Tibial nerve (tissue), 4 donors: ENCODE measurements at places on chromosomes 7 and 10.

DNA sequence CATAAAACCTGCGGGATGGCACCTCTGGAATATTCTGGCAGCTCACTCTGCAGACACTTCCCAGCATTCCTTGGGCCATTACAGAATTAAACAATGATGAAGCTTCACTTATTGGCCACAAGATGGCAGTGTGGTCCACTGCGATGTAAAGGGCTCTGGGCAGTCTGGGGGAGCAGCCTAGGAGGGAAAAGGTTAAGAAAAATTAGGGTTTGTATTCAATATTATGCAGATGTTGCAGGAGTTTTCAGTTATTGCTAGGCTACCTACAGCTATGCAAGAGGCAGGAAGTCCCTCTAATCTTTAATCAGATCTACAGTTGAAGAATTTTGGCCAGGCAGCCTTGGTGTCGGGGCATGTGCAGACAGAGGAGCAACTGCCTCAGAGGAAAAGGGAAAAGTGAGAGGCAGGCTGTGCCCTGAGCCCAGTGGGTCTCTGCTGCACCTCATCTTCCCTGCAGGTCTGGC lies 233.2 kb upstream of the PRSS1 start:
- no peak overlapping the region for H3K4me3 ChIP-seq
- H3K36me3 ChIP-seq: no peaks in the 10 kb centered on the region
- DNase-seq: no peak
- H3K4me1 ChIP-seq: no peaks in the 10 kb centered on the region
- H3K27ac ChIP-seq: no peak overlapping the region
- no peaks in the 10 kb centered on the region for H3K27me3 ChIP-seq

DNA sequence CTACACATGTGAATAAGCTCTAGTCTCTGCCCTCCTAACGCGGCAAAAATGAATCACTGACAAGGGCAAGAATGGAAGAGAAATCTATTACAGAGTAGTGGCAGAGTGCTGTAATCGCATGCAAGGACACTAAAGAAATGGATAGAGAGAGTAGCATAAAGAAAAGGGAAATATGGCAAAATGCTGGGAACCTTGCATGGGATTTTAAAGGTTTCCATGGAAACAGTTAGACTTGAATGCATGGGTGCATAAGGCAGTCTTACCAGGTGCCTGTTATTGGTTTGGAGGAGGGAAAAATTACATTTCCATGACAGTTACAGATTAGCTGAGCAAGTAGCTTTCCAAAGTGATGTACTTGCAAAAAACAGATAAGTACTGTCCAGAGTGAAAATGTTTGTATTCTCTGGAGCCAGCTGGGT lies 233.4 kb downstream of the PTN start:
- H3K36me3 ChIP-seq: no peaks in the 10 kb centered on the region
- no peak overlapping the region for H3K4me3 ChIP-seq
- no peaks in the 10 kb centered on the region for H3K27me3 ChIP-seq
- H3K4me1 ChIP-seq: no peaks in the 10 kb centered on the region
- H3K27ac ChIP-seq: no peak overlapping the region
- no peak for DNase-seq

GRCh38 chr7:151813997-151814396 lies 62.9 kb downstream of the PRKAG2 start:
- no peaks in the 10 kb centered on the region for H3K4me1 ChIP-seq
- H3K27me3 ChIP-seq: no peaks in the 10 kb centered on the region
- H3K36me3 ChIP-seq: no peaks in the 10 kb centered on the region
- H3K27ac ChIP-seq: no peak overlapping the region

GRCh38 chr7:142913051-142913450 lies 20.5 kb downstream of the TRPV5 start:
- H3K36me3 ChIP-seq: no peaks in the 10 kb centered on the region
- no peaks in the 10 kb centered on the region for H3K27me3 ChIP-seq
- H3K27ac ChIP-seq: no peak overlapping the region
- H3K4me1 ChIP-seq: no peaks in the 10 kb centered on the region
- no peak for DNase-seq

DNA sequence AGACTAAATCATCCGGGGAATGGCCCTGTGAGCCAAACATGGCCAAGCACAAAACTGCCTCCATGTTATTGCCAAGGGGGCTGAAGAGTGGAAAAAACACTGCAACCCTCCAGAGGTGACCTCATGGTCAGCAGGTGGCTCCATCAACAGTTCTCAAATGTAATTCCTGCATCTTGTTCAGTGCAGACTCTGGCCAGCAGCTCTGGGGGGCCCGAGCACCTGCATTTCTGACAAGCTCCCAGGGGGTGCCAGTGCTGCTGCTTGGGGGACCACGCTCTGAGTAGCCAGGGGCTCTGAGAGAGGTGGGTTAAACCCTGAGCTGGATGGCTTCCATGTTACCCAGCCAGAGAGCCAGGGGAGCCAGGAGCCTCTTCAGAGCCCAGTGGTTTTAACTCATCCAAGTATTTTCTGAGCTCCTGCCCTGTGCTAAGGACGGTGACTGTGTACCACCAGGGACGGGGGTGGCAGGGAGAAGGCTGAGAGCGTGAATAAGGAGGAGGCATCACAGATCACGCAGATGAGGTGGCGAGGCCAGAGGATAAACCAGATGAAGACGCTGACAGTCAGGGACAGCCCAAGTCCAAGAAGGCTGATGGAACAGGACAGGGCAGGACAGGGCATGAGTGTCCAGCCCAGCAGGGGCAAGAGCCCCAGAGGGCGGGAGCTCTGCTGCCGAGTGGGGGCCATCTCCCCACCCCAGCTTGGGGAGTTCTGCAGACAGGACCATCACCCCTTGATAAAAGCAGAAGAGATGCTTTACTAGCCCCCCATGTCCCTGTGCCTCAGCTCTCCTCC lies 52.9 kb downstream of the CLEC2L start:
- H3K36me3 ChIP-seq: peaks cover 9% of the 10 kb centered on the region
- H3K27me3 ChIP-seq: no peaks in the 10 kb centered on the region
- no peak overlapping the region for H3K27ac ChIP-seq
- H3K4me3 ChIP-seq: no peak overlapping the region

- no peaks in the 10 kb centered on the region for H3K36me3 ChIP-seq
- no peaks in the 10 kb centered on the region for H3K27me3 ChIP-seq
- DNase-seq: no peak
- H3K4me3 ChIP-seq: no peak overlapping the region
Observed at GRCh38 chr10:119535305-119535704, 7.2 kb downstream of the RGS10 start.

GRCh38 chr7:101941481-101942383 lies 124.3 kb downstream of the CUX1 start:
- H3K36me3 ChIP-seq: no peaks in the 10 kb centered on the region
- H3K4me3 ChIP-seq: no peak overlapping the region
- peaks cover 12% of the 10 kb centered on the region for H3K4me1 ChIP-seq
- DNase-seq: peak; percentile 9
- peak overlapping the region; percentile 49 for H3K27ac ChIP-seq
- H3K27me3 ChIP-seq: no peaks in the 10 kb centered on the region

- no peak overlapping the region for H3K27ac ChIP-seq
- no peak for DNase-seq
- H3K27me3 ChIP-seq: no peaks in the 10 kb centered on the region
Observed at GRCh38 chr10:105656856-105657255, 1015.8 kb downstream of the SORCS3 start.

DNA sequence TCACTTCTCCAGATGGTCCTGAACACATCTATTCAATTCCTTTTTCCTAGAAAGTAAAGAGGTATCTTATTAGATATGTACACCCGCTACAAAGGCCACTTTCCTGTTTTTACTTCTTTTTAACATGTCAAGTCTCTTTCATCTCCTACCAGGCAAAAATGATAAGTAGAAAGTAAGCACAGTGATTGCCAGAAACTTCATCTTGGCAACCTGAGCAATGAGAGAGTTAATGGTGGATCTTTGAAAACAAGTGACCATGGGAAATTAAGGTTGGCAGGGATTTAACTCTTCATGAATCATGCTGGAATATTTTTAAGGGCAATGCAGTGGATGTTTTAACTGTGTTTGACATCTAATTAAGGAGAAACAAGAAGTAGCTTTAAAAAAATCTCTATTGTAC lies 2.7 kb downstream of the SEMA3A start:
- H3K4me1 ChIP-seq: peaks cover 6% of the 10 kb centered on the region
- H3K27ac ChIP-seq: no peak overlapping the region
- H3K4me3 ChIP-seq: no peak overlapping the region
- H3K27me3 ChIP-seq: no peaks in the 10 kb centered on the region

DNA sequence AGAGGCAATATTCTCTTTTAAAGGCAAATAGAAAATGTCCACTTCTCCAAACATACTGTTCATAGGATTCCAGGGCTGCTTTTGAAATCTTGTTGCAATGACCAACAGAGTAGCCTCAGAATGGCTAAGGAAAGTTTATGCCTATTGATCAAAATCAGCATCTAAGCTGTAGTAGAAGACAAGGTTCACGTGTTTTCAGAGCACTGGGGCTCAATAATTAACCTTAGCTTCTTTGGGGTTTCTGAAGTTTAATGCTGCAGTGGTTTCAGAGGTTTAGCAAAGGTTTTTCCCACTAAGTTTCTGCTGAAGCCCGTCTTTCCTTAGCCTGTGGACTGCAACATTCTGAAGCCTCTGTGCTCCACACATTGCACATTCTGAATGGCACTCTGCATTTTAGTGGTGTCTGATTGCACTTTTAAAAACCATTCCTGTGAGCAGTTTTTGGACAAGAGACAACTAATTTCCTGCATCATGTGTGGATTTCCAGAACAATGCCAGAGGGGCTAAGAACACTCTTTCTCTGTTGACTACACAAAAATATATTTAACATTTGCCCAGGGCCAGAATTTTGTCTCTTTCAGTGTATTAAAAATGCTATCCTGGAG lies 342.5 kb downstream of the PTEN start:
- H3K27ac ChIP-seq: no peak overlapping the region
- no peak for DNase-seq
- no peak overlapping the region for H3K4me3 ChIP-seq
- H3K4me1 ChIP-seq: no peaks in the 10 kb centered on the region
- no peaks in the 10 kb centered on the region for H3K36me3 ChIP-seq
- no peaks in the 10 kb centered on the region for H3K27me3 ChIP-seq

GRCh38 chr7:45606931-45607330 lies 32.8 kb downstream of the ADCY1 start:
- H3K4me1 ChIP-seq: no peaks in the 10 kb centered on the region
- H3K27ac ChIP-seq: no peak overlapping the region
- H3K27me3 ChIP-seq: no peaks in the 10 kb centered on the region
- no peaks in the 10 kb centered on the region for H3K36me3 ChIP-seq
- H3K4me3 ChIP-seq: no peak overlapping the region

DNA sequence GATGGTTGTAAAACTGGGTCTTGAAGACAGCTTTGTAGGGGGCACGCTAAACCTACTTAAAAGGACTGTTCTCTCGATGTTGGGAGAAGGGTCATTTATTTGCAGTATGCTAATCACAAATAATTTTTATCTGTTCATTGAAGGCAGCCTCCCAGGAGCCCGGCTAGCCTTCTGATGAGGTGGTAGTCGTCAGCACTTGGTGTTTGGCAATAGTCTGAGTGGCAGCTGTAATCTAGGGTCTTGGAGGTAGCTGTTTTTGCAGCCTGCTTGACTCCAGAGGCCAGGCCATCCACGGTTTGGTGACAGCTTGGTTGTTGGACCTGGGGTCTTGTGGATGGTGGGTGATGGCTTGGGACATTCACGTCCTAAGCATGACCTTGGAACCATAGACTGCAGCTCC lies 2.2 kb downstream of the GTF2IRD1 start:
- no peaks in the 10 kb centered on the region for H3K36me3 ChIP-seq
- H3K4me1 ChIP-seq: peaks cover 15% of the 10 kb centered on the region
- peak overlapping the region; percentile 99 for H3K27ac ChIP-seq
- no peak overlapping the region for H3K4me3 ChIP-seq
- no peaks in the 10 kb centered on the region for H3K27me3 ChIP-seq
- DNase-seq: no peak

DNA sequence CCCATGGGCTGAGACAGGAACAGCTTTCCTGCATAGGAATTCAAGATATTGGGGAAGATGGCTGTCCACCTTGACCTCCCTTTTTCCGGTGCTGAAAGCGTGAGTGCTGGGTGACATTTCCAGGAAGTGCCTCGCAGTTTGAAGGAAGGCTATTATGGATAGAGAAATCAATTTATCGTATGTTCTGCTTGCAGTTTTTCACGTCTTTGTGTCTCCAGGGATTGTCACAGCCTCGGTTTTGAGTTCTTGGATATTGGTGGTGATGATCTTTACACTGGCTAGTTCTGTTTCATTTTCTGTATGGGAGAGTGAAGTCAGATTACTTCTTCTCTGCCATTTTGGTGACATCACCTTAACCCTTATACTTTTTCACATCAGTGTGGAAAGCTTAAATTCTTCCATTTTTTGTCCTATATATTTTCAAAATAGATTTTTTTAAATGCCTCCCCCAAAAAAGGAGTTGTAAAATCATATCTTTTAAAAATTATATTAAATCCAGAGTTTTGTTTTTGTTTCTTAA lies 102.5 kb upstream of the APBB1IP start:
- no peak for DNase-seq
- no peaks in the 10 kb centered on the region for H3K27me3 ChIP-seq
- no peak overlapping the region for H3K27ac ChIP-seq
- no peaks in the 10 kb centered on the region for H3K36me3 ChIP-seq
- peak overlapping the region; percentile 12 for H3K4me3 ChIP-seq
- no peaks in the 10 kb centered on the region for H3K4me1 ChIP-seq

DNA sequence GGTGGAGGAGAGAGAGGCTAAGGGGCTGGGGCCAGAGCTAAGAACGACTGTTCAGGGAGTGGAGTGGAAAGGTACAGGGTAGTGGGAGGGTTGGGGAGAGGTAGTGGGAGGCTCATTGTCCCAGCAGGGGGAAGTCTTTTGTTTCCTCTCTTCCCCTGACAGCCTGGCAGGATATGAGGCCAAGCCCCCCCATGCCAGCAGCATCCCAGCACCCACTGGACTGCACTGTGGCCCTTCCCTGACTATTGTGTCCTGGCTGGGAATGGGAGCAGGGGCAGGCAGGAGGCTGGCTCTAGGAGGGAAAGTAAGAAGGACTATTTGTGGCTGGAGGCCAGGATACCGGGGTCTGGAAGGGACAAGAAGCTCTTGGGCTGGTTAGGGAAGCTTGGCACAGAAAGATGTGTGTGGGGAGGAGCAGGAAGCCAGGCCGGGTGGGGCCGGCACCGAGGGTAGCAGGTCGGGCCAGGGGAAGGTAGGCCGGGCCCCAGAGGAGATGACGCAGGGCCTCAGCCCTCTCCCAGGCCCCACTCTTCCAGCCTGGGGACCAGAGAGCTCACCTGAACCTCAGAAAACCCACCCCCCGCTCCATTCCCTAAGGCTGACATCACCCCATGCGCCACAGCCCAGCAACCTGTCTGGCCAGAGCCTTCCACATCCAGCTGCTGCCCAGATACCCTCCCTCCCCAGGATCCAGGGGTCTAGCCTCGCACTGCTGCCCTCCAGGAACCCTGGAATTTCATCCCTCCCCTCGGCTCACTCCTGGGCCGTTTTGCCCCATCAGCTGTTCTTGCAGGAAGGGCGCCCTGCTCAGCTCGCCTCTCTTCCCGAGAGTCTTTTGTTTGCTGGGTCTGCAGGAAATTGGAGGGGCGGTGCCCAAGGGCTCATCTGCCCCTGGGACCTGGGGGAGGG lies 8.8 kb upstream of the EPHB4 start:
- no peaks in the 10 kb centered on the region for H3K36me3 ChIP-seq
- no peak for DNase-seq
- H3K27ac ChIP-seq: no peak overlapping the region
- peaks cover 17% of the 10 kb centered on the region for H3K4me1 ChIP-seq
- H3K4me3 ChIP-seq: no peak overlapping the region

DNA sequence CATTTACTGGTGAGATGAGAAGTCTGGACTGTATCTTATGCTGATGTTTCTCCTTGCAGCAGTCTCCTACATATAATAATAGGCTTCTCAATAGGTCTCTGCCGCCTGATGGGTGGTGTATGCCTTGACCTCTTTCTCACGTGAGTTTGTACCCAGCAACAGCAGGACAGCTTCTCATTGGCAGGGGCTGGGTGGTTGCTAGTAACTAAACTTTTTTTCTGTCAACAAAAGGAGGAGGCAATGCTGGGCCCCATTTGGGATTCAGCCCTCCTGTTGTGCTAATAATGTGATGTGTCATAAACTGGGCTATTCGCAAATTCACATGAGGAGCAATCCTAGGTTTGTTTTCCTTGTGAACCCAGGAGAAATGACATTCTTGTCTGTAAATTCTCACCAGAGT lies 533.6 kb downstream of the GATA3 start:
- H3K27me3 ChIP-seq: no peaks in the 10 kb centered on the region
- no peaks in the 10 kb centered on the region for H3K4me1 ChIP-seq
- no peak for DNase-seq
